ENCODE measurements at places on chromosomes 2 and 18. TPM values are rescaled to one million over a fixed set of nuclear protein-coding genes. Genes with fewer than 3 reads are reported as not detected.

Gene CCL20
- not detected for total RNA-seq

Gene RASGRP3
- total RNA-seq: 3.6 TPM

- DNase-seq: peak; percentile 73
Observed at GRCh38 chr2:73938718-73939352, 12.2 kb downstream of the DGUOK start.

- DNase-seq: no peak
Observed at GRCh38 chr2:49174750-49175149, 20.4 kb upstream of the FSHR start.

Gene MC5R
- total RNA-seq: not detected
